Nucleus accumbens (tissue), 56 donors: ENCODE measurements at places on chromosomes 12 and 14.

GRCh38 chr14:90268420-90268819 lies 12.1 kb downstream of the PSMC1 start:
- DNase-seq: no peak

GRCh38 chr12:1791104-1791841 lies 29.1 kb upstream of the LRTM2 start:
- peak; percentile 38 for DNase-seq

- no peak for DNase-seq
Observed at GRCh38 chr14:99244941-99245563, 26.9 kb downstream of the BCL11B start.

GRCh38 chr14:60212503-60213371 lies 36.3 kb upstream of the PPM1A start:
- no peak for DNase-seq

- no peak for DNase-seq
Observed at GRCh38 chr14:54775486-54776140, 127.0 kb downstream of the GCH1 start.

DNA sequence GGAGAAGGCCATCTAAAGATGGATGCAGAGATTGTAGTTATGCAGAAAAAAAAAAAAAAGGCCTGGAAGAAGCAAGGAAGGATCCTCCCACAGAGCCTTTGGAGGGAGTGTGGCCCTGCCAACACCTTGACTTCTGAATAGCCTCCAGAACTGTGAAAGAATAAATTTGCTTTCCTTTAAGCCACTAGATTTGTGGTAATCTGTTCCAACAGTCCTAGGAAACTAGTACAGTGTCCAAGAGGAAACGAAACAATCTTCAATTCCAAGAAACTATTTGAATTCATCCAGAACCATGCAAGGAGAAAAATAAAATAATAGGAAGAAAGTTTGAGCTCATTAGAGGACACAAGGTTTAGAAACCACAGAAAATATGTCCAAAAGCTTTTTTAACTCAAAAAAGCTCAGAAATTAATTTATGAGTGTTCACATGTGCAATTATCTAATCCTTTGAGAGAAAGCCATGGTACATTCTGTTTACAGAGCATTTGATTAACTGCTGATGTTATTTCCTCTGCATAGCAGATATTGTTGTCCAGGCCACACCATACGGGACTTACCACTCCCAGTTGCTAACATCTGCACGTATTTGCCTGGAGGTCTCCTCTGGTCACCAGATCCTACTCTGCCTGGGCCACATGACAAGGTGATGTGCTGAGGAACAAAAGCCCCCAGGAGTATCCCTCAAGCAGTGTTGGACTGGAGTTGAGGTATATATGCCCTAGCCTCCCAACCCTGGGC lies 30.0 kb upstream of the STAB2 start:
- no peak for DNase-seq

- DNase-seq: no peak
Observed at GRCh38 chr12:11877102-11877826, 193.5 kb upstream of the BCL2L14 start.

- no peak for DNase-seq
Observed at GRCh38 chr14:104108570-104109541, 23.4 kb downstream of the ASPG start.

GRCh38 chr14:90281261-90281660 lies 24.9 kb downstream of the PSMC1 start:
- no peak for DNase-seq

DNA sequence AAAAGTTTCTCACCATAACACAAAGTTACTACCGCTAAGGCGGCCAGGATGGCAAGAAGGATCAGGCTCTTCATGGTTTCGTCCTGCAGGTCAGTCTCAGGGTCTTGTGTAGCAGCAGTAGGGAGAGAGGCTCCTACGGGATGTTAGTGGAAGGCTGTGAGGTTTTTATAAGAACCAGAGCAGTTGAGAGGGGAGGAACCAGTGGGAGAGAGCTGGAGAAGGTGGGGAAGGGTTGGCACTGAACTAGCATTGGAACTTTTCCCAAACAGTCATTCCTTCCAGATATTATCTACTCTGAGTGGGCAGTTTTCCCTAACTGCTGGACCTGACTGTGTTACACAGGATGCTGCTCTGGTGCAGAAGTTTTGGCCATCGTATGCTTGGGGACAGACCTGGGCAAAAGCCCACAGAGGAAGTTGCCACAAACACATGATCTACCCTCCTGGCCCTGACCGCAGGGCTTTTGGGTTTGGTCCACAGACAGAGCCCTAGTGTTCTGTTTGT lies at the start of gene MGP:
MGP (minus strand) TSS at position 137 of the 504 bp plus-strand sequence; CDS start at position 74, 63 bp downstream.
- no peak for DNase-seq

- no peak for DNase-seq
Observed at GRCh38 chr12:132653567-132654290, 33.4 kb downstream of the POLE start.

DNA sequence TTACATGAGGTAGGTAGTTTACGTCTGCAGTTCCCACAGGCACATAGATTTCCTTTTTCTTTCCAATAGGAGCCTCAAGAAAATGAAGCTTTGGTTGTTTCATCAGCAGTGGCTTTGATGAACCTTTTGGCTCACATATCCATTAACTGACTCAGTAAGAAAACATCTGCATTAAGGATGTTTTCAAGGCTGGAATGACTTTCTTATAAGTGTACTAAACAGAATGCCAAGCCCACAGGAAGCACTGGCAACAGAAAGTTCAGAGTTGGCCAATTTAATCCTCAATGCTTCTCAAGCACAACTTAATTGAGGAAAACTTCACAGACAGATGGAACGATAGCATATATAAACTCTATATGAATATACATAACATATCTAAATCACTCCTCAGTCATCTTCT lies 63.5 kb downstream of the ST8SIA1 start:
- no peak for DNase-seq

- DNase-seq: no peak
Observed at GRCh38 chr12:97560350-97560749, 97.7 kb downstream of the RMST start.

GRCh38 chr12:92003701-92004100 lies 141.9 kb downstream of the BTG1 start:
- no peak for DNase-seq

GRCh38 chr14:71538938-71539649 lies 393.1 kb upstream of the RGS6 start:
- no peak for DNase-seq

DNA sequence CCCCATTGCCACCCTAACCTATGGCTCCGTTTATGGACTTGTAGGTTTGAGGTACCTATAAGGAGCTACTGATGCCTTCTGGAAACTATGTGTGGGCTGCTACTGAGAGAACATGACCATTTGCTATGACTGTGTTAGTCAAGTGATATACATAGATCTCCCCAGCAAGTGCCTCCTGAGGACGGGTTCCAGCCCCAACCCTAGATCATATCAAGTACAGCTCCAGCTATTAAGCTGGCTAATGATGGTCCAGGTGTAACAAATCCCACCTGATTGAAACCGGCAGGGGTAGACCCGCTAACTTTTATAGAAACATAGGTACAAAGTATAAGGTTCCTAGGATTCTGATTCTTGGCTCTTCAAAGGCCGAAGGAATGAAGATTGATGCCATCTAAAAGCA lies 23.7 kb downstream of the NINJ2 start:
- no peak for DNase-seq

DNA sequence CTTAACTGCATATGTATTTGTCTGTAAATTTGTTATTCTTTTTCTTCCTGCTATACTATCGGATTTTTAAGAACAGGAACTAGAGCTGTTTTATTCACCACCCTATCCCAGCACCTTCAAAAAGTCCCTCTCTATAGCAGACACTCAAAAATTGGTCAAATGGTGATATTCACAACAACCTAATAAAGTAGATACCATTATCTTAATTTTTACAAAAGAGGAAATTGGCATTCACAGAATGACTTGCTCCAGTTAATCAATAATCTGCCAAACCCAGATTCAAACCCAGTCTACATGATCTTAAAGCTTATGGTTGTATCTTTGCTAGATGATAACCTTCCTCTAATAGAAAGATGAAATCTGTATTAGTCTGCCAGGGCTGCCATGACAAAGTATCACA lies 426.6 kb downstream of the EGLN3 start:
- DNase-seq: no peak

DNA sequence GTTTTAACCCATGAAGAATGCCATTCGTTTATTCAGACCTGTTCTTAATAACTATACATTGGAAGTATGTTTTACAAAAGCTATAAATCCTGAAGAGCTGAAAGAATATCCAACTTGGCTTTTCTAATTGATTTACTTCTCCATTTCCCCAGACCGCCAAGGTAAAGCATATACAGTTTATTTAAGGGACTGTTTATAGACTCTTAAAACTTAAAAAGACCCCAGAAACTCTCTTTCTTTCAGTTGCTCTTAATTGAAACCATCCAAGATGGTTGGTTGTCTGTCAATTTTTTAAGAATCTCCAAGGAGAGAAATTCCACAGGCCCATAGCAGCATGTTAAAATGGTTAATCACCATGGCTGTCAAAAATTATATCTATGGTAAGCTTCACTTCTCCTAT lies 8.8 kb downstream of the IGF1 start:
- DNase-seq: no peak

GRCh38 chr12:117646520-117646919 lies 285.1 kb upstream of the NOS1 start:
- no peak for DNase-seq

- DNase-seq: no peak
Observed at GRCh38 chr12:6958609-6959057, 7.5 kb downstream of the PTPN6 start.

GRCh38 chr14:69183735-69184134 lies 7.6 kb upstream of the EXD2 start:
- DNase-seq: no peak

- no peak for DNase-seq
Observed at GRCh38 chr12:103657331-103657730, 70.3 kb downstream of the STAB2 start.

DNA sequence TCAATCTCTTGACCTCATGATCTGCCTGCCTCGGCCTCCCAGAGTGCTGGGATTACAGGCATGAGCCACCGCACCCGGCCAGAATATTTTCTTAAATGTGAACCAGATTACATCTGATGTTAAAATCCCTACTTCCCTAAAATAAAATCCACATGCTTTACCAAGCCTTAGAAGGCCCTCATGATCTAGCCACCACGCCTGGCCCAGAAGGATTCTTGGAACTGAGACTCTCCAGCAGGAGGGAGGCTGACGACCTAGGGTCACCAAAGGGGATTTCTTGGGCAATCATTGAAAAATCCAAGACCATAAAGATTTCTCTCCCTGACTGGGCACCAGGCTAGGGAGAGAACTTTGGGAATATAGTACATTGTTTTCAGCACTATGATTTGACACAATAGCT lies 25.2 kb upstream of the RASSF3 start:
- DNase-seq: no peak

GRCh38 chr12:92075425-92075914 lies 70.2 kb downstream of the BTG1 start:
- DNase-seq: no peak

DNA sequence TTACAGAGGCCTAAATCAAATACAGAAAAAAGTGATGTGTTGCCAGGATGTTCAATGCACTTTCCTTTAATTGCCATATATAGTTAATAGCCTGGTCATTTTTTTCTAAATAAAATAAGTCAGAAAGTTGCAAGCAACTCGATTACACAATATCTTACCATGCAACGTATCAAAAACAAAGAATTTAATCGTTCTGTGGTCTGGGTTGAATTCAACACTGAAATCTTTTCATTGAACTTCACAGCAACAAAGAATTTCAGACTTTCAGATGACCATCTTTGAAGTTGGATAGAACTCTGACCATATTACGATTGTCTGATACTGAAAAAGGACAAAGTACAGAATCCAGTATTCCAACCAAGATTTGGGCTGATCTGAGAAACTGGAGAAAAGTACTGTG lies 231.9 kb downstream of the SLC25A21 start:
- DNase-seq: no peak

GRCh38 chr12:93704122-93704521 lies 26.9 kb downstream of the CRADD start:
- DNase-seq: no peak

- no peak for DNase-seq
Observed at GRCh38 chr12:20370014-20370386, 1.7 kb downstream of the PDE3A start.

GRCh38 chr12:23950775-23951451 lies 1.4 kb upstream of the SOX5 start:
- DNase-seq: no peak

GRCh38 chr12:12683136-12683697 lies 12.8 kb downstream of the GPR19 start:
- no peak for DNase-seq

- DNase-seq: no peak
Observed at GRCh38 chr14:105076805-105077648, 11.8 kb upstream of the GPR132 start.

DNA sequence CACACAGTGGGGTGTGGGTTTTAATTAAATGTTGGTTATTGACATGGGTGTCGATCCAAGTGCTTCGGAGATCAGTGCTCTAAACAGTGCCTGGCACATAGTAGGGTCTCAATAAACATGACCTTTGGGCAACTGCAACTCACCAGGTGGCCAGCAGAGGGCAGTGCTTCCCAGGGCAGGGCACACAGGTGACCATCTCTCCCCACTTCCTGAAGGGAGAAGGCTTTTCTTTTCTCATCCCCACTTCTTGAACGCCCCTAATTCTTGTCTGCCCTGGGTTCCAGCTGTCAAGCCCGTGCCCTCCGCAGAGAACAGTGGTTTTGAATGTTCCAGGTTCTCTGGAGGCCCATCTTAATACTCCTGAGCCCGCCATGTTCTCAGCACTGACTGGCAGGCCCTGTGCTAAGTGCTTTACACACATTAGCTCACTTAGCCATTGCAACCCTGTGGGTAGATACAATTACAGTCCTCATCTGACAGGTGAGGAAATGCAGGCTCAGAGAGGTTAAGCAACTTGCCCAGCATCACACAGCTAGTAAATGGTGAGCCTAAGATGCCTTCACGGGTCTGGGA lies 16.3 kb downstream of the RAPGEF3 start:
- no peak for DNase-seq

DNA sequence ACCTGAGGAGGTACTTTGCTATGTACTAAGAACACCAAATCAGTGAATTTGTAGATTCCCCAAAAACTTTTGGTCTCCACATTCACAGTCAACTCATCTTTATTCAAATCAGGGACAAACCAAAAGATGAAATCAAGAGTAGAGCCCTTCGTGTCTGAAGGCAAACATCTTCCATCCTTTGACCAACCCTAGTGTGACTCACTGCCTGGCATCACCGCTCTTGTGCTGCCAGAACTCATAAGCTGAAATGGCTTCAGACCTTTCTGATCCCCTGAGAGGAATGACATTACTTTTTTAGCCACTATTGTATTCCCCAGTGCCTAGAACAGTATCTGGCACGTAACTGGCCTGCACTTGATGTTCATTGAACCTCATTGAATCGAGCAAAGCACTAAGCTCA lies 50.1 kb downstream of the GOLGA5 start:
- no peak for DNase-seq

DNA sequence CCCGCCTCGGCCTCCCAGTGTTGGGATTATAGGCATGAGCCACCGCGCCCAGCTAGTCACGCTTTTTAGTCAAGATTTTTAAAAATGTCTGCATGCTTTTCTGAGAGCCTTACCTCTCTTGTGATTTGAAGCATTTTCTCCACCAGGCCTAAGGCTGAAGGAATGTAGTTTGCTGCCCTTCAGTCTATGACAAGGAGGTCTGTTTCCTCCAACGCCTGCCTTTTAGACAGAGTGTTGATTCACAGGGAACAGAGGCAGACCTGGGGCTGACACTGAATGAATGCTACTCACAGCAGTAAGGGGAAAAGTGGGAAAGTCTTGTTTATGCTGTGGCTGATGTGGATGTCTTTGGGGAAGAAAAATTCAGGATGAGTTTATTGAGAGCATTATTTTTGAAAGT lies 27.2 kb upstream of the MDM2 start:
- no peak for DNase-seq

GRCh38 chr14:20631023-20631879 lies 10.2 kb downstream of the OR6S1 start:
- peak; percentile 2 for DNase-seq
